Right lung (tissue), 10 donors: ENCODE measurements at places on chromosomes 4 and X. TPM values are rescaled to one million over a fixed set of nuclear protein-coding genes. Genes with fewer than 3 reads are reported as not detected.

DNA sequence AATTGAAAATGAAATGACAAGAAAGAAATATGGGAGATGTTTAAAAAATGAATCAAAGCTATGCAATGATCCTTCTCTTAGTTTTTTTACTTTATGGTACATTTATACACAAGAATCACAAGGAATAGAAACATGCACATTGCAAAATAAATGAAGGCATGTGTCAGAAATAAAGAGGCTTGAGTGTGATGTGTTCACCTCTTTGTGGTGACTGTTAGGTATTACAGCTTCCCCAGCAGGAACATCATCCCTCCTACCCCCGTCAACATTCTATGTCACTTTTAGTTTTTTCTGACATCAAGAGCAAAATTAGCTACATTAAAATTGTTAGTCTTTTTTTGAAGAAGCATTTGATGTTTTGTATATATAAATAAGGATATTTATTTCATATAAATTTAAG, 214.8 kb downstream of the SLC4A4 start:
- no peak for DNase-seq

DNA sequence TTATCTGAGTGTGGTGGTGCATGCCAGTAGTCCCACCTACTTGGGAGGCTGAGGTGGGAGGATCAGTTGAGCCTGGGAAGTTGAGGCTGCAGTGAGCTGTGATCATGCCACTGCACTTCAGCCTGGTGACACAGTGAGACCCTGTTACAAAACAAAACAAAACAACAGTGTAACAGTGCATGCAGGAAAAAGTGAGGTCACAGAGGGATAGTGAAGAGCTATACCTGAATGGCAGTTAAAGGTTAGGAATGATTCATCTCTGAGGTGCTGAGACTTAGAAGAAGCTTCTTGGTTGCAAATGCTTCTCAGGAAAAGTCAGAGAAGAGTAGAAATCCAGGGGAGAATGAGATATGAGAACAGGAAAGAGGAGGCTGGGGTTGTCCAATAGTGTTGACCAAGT, 178.7 kb downstream of the FRAS1 start:
- no peak for DNase-seq

The EDA2R gene
- polyA plus RNA-seq = 0.84 TPM

- DNase-seq = no peak
Observed at GRCh38 chrX:95509474-95509873, 1175.2 kb upstream of the DIAPH2 start.

The CXCL1 gene
- polyA plus RNA-seq = 0.84 TPM

DNA sequence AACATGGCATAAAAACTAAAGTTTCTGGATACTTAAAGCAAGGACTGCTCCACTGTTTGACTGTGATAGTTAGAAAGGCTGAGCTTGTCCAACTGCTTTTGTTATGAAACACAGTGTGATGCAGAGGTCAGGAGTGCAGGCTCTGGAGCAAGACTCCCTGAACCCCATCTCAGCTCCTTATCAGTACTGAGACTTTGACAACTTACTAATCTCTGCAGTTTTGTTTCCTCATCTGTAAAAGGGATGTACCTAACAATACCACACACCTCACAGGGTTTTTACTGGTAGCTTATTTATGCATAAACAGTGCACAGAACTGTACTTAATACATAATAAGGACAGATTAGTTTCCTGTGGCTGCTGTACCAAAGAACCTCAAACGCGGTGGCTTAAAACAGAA, 804.3 kb downstream of the FSTL5 start:
- DNase-seq = no peak

The PRRG3 gene
- polyA plus RNA-seq = 13.0 TPM

The PDCL2 gene
- not detected for polyA plus RNA-seq

The RXFP1 gene
- 8.0 TPM for polyA plus RNA-seq
